MCF 10A (cell line): ENCODE measurements at places on chromosomes 5 and 9.

- no peak for DNase-seq
Observed at GRCh38 chr9:114471157-114471556, 34.1 kb downstream of the WHRN start.

- no peak for DNase-seq
Observed at GRCh38 chr5:146852089-146852488, 26.5 kb downstream of the PPP2R2B start.

GRCh38 chr9:25964239-25964638 is 286.0 kb upstream of the TUSC1 start:
- DNase-seq: peak; percentile 84

- DNase-seq: no peak
Observed at GRCh38 chr9:94791435-94791834, 64.9 kb downstream of the AOPEP start.

- no peak for DNase-seq
Observed at GRCh38 chr5:87944553-87945285, 323.9 kb downstream of the TMEM161B start.
